ENCODE measurements at places on chromosomes 5 and 9.

DNA sequence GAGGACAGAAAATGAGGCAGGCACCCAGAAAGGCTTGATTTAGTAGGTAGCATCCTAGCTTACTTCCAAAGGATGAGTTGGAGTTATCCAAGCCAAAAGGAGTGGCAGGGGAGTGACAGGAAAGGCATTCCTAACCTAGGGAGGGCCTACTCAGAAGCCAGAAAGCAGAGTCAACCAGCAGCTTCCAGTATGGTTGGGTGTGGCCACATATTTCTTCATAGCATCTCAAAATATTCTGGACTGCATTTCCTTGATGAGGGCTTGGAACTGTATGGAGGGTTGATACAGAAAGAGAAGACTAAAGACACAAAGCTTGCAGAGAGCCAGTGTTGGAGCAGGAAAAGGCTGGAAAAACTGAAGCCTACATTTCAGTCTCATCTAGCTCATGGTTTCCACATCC, 656.8 kb upstream of the DMAC1 start:
- no peak for DNase-seq

GRCh38 chr5:149432911-149433401, 53.9 kb upstream of the IL17B start:
- no peak for DNase-seq

- no peak for DNase-seq
Measured at GRCh38 chr5:68287631-68287975, 72.0 kb downstream of the PIK3R1 start.

DNA sequence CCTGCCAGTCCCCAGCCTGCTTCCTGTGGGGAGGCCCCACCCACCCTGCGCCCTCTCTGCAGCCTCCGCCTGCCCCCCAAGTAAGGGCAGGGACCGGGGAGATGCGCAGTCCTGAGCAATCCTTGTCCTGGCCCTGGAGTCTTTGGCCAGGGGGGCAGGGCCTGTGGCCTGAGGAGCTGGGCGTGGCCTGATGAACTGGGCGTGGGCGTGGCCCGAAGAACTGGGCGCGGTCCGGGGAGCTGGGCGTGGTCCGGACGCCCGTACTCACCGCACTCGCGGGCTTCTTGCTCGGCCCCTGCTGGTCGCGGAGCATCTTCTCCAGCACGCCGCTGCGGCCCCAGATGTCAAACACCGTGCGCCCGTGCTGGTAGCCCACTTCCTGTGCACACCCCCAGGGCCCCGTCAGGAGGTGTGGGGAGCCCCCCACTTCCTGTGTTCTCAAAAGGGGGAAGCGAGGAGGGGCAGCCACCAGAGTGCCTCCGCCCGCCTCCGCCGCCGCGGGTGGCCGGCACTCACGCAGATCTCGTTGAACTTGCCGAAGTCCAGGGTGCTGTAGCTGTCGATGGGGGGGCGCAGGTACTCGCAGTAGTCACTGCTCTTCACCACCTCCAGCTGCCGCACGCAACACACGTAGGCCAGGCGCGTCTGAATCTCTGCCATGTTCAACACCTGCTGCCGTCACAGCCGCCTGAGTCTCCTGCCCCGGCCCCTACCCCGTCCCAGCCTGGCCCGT, 2.7 kb upstream of the NSMF start:
- peak; percentile 76 for DNase-seq

GRCh38 chr5:7678030-7678429, 172.9 kb downstream of the CFAP90 start:
- no peak for DNase-seq

Measured in stimulated activated CD4-positive, alpha-beta T cell treated with anti-CD3 and anti-CD28 coated beads, Interleukin-2, amount 100 ng/mL, for 48 hours (primary cell).